Mesenteric fat pad (tissue), 1 donor: ENCODE measurements at places on chromosomes 6 and 20. TPM values are rescaled to one million over a fixed set of nuclear protein-coding genes. Genes with fewer than 3 reads are reported as not detected.

DNA sequence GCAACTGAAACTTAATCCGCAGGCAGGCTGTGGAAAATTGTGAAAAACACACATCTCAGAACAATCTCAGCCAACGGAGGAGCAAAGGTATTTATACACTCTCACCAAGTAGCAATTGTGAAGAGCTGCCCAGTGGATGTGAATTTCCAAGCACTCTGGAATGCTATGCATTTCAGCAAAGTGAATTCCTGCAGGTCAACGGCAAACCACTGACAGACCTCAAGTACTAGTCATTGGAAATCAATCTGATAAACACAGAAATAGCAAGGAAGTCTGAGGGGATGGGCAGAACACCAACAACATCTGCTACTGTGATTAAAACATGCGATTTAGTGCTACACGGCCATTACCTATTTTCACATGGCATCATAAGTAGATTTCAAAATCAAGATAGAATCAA is 429.1 kb downstream of the HTR1B start:
- DNase-seq = no peak

DNA sequence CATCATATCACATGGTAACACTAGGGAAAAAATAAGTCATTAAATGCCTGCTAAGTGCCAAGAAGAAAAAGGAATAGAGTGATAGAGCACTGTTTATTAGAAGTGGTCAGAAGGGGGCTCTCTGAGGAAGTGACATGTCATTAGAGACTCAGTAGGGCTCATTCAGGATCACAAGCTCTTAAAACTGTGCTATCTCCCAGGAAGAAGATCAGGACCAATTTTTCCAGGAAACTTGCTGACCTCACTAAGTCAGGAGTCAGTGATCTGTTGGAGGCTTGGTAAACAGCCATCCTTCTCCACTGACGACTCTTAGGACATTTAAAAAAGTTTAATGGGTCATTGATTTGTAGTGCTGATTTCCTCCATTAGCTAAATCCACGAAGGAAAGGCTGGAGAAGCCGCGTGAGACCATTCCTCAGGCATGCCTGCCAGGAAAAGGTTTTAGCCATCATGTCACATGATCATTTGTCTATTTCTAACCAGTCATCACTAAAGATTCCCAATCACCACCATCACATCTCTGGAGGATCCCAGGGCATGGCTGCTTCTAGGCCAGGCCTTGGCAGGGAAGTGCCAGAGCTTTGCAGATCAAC is 5.9 kb upstream of the PTPN1 start:
- no peak for DNase-seq

DNA sequence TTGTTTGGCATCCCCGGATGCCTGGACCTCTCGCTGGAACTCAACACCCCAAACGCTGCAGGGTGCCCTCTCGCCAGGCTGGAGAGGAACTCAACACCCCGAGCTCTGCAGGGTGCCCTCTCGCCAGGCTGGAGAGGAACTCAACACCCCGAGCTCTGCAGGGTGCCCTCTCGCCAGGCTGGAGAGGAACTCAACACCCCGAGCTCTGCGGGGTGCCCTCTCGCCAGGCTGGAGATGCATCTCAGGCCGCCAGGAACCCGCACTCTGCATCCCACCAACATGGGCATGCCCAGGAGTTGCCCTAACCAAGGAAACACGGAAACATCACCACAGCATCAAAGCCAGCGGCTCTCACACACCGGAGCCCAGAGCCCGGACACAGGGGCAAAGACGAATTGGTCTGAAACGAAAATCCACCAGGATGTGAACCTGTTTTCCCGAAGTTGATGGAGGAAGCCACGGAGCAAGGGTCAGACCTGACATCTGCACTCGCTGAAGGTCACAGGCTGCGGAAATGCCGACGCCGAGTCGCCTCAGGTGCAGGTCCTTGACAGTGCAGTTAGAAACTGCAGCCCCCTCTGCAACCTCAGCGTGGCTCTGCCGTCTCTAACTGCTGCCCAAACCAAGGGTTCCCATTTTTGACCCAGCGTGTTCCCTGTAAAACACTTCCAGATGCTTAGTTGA is 37.5 kb downstream of the DLL1 start:
- DNase-seq = no peak

DNA sequence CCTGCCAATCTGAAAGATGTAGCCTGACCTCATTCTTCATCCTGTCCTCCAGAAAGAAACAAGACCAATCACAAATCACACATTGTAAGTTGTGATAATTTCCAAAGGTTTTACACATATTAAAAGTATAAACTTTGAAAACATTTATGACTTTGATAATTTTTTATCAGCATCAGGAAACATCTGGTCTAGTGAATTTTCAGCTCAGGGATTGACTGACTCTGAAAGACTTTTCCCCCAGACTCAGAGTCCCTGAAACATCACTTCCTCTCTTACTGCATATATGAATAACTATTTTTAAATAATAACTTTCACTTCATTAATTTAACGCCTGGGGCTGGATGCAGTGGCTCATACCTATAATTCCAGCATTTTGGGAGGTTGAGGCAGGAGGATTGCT is 48.5 kb upstream of the SSTR4 start:
- DNase-seq = no peak

DNA sequence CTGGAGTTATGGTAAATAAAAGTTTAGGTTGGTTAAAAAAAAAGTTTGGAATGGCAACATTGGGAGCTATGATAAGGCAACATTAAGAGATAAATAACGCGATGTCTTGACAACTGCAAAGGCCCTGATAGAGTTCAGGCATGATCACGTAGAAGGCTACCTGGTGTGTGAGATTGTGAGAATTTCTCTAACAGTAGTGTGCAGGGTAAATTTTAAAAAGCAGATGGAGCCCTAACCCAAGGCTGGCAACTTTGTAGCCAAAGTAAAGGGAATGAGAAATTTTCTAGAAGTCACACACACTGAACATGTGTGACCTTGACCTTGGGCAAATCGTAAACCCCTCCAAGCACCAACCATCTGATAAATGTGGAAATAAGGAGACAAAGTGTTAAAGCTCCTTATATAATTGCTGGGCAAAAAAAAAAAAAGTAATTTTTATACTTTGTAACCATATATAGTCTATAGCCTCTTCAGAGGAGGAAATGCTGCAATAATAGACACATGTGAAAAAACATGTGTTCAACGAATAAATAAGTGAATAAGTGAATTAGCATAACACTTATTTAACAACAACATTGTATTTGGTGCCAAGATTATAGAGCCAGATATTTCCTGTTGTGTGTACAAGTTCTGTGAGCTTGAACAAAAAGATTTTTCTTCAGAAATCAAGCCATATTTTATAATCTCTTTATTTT is 18.2 kb downstream of the KCNQ5 start:
- no peak for DNase-seq

The NHSL1 gene
- total RNA-seq = 11.9 TPM

The CCN5 gene
- 51.5 TPM for total RNA-seq

The VWA7 gene
- total RNA-seq = 0.77 TPM

The MLIP gene
- total RNA-seq = 0.29 TPM

The DNMT3B gene
- total RNA-seq = 0.39 TPM

The ENPP4 gene
- 21.1 TPM for total RNA-seq

The SLC52A3 gene
- 2.2 TPM for total RNA-seq

The OPN5 gene
- total RNA-seq = not detected

The TRIM31 gene
- total RNA-seq = not detected
